Stimulated activated CD8-positive, alpha-beta memory T cell treated with anti-CD3 and anti-CD28 coated beads, Interleukin-15, amount 100 ng/mL, for 48 hours (primary cell): ENCODE measurements at places on chromosomes 1 and 21.

DNA sequence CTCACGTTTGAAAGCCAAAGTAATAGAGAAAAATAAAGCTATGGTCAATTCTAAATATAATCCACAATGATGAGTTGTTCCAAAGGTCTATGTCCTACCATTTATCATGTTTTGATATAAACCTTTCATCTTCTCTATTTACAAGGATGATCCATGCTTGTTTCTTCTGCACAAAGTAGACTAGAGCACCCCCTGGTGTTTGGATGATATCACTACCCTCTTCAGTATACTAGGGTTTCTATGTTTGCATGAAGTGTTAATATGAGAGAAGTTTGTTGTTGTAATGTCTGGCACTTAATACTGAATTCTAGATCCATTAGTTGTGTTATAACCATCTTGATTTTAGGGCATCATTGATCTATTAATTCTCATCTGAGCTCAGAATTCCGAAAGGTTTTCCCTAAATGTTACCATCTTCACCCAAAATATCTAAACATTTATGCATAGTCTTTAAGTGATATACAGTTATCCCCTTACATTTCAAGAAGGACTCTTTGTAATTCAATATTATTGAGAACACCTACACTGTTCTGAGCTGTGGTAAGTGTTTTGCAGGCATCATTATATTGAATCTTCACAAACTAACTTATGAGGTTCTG lies 21.1 kb downstream of the CLDN8 start:
- no peak for DNase-seq

DNA sequence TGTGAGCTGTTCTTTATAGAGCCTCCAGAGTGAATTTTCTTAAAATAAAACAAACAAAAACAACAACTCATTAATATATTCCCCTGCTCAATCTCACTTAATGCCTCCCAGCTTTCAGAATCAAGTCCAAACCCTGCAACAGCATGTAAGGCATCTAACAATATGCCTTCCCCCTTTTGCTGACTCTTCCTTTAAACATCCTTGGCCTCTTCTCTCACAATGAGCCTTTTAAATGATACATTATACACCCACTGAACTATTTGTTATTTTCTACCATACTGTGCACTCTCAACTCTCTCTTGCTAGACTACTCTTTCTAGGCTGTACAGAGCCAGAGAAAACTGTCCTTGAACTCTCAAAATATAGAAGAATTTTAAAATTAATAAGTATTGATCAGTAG lies 115.2 kb upstream of the SNX7 start:
- DNase-seq: no peak

DNA sequence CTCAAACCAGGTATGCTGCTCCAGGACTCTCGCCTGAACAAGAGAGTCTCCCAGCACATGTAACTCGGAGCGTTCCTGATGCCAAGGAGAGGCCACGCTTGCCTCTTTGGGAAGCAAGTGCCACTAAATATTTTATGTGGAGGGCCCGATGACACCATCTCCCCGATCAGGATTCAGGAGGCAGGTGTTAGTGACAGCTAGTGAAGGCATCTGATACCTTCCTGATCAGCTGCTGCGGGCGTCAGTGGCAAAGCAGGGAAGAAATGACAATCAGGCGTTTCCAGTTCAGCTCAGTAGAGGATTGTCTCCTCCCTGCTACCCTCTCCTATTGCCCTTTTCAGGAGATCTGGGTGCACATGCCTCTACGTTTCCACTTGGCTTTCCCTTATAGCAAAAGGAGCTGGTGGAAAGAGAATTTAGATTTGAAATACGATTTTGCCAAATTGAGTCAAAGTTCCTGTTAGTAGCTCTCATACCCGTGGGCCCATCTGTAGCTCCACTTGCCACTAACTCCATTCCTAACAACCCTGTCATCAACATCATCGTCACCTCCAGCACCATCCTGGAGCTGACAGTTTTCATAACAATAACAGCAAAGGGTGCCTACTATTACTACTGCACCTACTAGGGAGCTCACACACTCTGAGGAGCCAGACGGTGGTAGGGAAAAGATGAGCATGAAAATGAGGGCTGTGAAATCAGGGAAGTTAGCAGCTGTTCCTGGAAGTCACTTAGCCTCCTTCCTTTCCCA lies 21.6 kb downstream of the PLXNA2 start:
- no peak for DNase-seq

GRCh38 chr21:14871861-14872260 lies 192.9 kb downstream of the NRIP1 start:
- no peak for DNase-seq

GRCh38 chr1:63124666-63125191 lies 197.6 kb upstream of the FOXD3 start:
- DNase-seq: no peak

GRCh38 chr1:109114342-109114674 lies 393 bp downstream of the ELAPOR1 start:
- DNase-seq: no peak
